Anterior cingulate cortex (tissue), 58 donors: ENCODE measurements at places on chromosomes 7 and 10.

- DNase-seq: no peak
These were observed 634.2 kb upstream of the COBL start for GRCh38 chr7:51950813-51951212.

DNA sequence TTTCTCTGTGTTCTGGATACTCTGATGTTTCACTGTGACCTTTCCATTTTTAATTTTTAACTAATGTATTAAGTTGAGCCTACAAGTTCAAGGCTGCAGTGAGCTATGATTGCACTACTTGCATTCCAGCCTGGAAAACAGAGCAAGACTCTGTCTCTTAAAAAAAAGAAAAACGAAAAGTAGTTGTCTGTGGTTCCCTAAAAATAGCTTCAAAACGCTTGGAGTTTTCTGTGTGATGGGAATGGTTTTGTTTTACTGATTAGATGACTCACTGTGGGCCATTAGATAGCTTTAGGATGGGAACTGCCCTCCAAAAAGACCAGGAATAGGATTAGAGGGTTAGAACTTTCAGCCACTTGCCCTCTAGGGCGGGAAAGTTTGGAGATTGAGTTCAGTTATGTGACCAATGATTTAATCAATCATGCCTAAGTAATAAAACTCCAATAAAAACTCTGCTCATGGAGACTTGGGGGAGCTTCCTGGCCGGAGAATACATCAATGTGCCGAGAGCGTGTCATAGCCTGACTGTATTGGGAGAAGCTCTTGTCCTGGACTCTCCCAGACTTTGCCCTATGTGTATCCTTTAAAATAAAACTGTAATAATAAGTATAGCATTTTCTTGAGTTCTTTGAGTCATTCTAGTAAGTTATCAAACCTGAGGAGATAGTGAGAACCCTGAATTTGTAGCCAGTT, 147.1 kb downstream of the LYZL1 start:
- no peak for DNase-seq

DNA sequence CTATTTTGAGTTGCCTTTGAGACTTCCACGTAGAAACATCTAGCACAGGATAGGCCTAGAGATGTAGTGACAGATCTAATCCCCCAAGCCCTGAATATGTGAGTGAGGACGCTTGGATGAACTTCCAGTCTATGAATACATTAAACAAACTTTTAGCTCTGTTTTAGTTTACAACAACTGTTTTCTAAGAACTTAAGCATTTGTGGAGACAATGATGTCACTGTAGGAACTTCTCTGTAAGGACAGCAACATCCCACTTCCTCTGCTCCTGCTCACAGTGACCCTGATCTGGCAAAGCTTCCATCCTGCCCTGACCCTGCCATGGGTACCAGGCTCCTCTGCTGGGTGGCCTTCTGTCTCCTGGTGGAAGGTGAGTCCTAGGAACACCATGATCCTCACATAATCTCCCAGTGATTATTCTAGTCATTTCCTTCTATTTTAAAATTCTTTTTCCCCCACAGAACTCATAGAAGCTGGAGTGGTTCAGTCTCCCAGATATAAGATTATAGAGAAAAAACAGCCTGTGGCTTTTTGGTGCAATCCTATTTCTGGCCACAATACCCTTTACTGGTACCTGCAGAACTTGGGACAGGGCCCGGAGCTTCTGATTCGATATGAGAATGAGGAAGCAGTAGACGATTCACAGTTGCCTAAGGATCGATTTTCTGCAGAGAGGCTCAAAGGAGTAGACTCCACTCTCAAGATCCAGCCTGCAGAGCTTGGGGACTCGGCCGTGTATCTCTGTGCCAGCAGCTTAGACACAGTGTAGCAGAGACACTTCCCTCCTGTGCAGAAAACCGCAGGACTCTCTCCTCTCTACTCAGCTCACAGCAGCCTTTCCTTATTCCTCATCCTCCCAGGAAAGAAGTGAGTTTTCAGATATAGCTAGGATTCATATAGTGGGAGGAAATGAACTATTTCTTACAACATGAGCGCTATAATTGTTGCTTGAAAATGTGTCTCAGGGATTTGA, 194.4 kb upstream of the PRSS1 start:
- DNase-seq: no peak

GRCh38 chr10:100886963-100887362, 25.8 kb upstream of the SLF2 start:
- no peak for DNase-seq

DNA sequence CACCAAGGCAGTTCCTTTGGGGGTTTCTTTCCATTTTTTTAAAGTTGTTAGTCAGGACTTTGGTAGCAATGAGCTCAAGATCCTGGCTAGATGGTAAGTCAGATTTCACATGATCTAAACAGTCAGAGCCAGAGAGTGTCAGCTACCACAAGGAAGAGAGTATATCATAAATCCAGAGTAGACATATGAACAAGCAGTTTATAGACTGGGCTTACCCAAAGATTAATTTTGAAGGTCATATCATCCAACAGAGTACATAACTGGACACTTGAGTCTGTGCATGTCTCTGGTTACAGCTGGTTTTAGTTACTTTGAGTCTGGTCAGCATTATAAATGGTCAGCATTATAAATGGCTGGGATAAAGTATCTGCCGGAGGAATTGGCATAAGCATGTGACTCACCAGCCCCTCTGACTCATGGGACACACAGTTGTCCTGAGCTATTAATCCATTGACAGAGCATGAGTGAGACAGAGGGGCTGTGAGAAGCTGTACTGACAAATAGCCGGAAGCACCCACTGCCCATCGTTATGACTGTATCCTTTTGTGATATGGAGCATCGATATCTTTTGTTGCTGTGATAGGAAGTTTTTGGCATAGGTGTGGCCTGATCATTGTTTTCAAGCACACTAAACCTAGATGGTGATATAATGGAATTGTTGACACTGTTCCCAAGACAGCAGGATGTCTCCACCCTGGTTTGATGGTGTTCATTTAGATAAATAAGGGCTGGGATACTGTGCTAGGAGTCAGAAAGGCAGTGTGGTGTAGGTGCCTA, 19.3 kb downstream of the PPP1R3C start:
- DNase-seq: no peak

DNA sequence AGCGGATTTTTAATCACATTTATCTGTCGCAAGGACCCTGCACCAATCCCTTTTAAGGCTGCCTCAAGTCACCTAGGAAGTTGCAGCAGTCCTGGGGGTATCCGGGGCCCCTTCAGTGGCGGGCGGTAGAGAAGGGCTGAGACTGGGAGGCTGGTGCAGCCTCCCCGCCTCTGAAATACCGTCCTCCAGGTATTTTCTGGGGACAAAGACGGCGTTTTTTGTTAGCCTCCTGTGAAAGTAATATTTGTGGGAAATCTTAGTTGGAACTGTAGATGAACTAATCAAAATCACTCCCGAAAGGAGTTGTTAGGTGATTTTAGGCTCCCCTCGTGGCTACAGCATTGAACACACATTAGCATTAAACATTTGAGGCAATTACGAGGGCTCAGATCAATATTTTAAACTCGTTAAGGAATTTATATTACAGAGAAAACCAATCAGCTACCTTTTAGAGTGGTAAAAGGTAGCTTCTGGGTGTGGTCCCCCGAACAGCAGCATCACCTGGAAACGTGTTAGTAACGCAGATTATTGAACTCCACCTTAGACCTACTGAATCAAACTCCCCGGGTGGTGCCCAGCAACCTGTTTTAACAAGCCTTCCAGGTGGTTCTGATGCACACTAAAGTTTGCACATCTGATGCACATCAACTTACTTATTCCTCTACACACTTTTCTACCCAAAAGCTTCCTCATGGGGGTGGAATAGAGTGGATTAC, 530 bp upstream of the ANXA7 start:
- no peak for DNase-seq

- no peak for DNase-seq
These were observed 228.1 kb upstream of the PFKP start for GRCh38 chr10:2839081-2839725.

DNA sequence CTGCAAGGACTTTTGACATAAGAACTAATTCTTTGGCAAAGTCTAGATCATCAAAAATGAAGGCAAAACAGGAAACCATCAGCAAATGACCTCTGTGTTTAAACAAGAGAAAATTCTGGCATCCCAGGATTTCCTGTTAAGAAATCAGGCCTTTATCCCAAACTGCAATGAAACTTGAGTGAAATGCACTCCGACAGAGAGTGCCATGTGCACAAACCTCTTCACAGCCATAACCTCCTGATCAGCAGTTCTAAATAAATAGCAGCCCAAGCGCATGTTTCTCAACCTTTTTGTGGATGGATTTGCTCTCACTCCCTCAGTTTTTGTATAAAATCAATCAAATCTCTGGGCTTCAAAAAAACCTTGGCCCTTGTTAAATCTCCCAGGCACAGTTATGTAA, 107.7 kb upstream of the EEPD1 start:
- DNase-seq: no peak

GRCh38 chr10:15579605-15580004, 140.1 kb downstream of the ITGA8 start:
- DNase-seq: no peak

- DNase-seq: no peak
These were observed 148.8 kb downstream of the PFKFB3 start for GRCh38 chr10:6351495-6351894.

DNA sequence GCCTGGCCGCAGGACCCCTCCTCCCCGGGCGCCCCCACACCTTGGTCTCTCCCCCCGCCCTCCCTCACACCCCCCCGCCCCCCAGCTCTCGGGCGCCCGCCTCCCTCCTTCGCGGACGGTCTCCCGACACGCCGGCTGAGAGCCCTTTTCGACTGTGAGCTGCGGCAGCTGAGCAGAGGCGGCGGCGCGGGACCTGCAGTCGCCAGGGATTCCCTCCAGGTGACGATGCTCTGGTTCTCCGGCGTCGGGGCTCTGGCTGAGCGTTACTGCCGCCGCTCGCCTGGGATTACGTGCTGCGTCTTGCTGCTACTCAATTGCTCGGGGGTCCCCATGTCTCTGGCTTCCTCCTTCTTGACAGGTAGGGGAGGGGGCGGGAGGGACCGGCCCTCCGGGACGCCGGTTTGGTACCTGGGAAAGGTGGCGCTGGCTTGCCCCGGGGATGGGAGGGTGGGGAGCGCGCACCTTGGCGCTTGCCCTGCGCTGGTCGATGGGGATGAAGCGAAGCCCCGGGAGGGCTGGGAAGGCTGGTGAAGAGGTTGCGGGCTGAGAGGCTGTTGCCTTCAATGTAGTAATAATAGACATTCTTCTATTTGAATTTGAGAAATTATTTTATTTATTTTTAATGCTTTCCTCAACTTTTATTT, at the start of gene BMPER:
BMPER (plus strand) TSS at position 151 of the 644 bp plus-strand sequence; CDS start at position 226, 75 bp downstream.
- no peak for DNase-seq

DNA sequence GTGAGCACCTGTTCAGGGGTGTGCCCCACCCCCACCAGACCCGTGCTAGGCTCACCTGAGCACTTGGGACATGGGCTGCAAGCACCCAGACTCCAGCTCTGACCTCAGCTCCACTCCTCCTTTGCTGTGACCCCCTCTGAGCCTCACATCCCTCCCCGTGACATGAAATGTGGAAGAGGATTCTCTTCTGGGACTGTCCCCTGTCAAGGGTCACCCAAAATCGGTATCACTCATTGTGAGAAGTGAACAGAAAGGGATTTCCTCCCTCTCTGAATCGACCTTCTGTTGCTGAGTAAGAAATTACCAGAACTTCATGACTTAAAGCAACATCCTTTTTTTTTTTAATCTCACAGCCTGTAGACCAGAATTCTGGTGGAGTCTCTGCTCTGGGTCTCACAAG, 6.2 kb upstream of the CHST15 start:
- DNase-seq: no peak

DNA sequence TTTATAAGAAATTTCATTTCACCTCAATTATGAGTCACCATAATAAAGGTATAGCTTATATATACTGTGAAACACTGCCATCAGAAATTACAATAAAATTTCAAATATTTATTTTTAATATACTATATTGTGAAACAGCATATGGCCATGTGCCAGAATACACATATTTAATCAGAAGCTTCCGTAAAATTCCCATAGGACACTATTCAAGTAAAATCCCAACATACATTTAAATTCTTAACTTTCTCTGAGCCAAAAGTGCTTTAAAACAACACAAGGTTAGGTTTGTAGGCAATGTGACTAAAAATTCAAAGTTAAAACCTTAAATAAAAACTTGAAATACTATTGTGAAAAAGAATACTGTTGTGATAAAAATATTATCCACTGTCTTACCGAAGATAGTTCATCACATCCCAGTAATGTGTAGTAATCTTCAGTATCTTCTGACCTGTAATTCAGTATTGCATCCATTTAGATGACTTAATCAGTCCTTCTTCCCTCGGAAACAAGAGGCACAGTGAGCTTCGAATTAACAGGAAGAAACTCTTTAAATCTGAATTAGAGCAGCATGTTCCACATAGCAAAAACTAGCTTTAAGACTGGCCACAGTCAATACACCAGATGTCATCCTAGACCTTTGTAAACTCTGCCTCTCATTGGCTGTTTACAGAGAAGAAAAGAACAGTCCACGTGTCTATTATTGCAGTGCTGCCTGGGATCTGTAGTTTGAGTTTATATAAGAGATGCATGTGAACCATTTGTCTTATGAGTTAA, at the start of gene DNAJC12:
DNAJC12 (minus strand) TSS at position 648 of the 774 bp plus-strand sequence; CDS start at position 471, 177 bp downstream.
- DNase-seq: no peak

DNA sequence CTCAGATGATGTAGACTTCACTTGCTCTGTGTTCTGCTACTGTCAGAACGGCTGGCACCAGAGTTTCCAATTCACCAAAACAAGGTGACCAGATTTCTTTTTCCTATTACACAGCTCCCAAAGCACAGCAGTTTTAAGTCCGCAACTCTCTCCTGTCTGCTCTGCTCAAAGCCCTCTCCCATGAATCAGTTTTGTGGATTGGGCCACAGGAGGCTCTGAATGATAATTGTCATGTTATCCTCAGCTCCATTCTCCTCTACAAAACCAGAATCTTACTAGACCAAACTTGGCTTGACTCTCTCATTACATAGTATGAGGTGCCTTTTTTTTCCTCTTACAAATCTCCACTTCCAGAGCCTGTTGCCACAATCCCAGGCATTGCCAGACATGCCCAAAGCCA, 223.5 kb downstream of the SNX13 start:
- DNase-seq: no peak

DNA sequence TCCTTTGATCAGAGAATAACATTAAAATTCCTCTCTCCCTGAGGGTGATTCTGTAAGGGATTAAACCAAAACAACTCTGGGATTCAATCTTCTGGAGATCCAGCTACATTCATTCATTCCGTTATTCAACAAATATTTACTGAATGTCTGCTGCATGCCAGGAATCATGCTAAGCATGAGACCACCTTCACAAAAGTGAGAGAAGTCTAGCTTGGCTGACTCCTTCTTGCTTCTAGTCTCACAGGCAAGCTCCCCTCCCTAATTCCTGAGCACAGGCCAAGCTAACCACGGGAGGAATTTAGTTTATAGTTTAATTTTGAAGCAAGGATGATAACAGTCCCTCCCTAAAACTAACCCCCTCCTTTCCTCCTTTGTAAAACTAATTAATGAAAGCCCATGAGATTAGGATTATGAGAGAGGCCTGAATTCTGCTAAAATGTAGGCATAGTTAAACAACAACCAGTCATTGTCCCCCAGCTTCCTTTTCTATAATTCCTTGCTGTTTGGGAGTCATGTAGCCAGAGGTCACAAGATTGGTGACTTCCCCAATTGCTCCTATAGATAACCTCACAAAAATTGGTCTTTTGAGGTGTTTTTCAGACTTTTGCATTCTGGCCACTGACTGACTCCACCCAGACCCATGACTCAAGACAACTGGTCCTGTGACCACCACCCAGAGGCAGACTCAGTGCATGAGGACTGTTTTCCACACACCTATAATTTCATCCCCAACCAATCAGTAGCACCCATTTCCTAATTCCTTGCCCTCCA, 113.5 kb downstream of the ITGB8 start:
- DNase-seq: no peak
